ENCODE measurements at places on chromosomes 7 and 10.

DNA sequence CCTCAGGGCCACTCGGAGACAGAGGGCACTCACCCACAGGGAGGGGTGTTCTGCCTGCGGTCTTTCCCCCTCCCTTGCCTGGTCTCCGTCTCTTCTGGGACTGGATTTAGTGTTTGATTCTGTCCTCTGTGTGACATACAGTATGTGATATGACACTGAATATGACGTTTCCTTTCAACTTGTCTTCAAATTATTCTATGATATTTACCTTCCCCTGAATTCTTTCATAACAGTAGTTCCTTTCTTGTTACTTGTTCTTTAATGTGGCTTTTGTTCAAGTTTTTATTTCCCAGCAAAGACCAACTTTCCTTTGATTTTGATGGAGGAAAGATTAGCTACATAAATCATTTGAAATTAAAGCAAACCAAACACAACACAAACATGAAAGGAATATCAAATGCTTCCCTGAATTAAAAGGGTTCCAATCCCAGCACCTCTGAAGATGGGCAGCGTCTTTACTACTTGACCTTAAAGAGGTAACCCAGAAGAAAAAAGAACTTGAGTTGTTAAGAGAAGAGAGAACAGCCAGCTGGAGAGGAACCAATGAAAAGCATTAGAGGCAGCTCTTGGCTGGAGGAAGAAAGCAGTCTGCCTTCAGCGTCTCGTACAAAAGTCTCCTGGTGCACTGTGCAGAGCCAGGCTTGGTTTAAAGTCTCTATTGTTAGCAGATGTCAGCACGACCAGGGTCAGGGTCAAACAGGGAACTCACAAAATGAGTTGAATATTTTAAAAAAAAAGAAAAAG, 18.3 kb upstream of the RHEB start:
- no peak for DNase-seq

- DNase-seq = no peak
Measured at GRCh38 chr10:89887406-89887805, 186.0 kb downstream of the KIF20B start.

DNA sequence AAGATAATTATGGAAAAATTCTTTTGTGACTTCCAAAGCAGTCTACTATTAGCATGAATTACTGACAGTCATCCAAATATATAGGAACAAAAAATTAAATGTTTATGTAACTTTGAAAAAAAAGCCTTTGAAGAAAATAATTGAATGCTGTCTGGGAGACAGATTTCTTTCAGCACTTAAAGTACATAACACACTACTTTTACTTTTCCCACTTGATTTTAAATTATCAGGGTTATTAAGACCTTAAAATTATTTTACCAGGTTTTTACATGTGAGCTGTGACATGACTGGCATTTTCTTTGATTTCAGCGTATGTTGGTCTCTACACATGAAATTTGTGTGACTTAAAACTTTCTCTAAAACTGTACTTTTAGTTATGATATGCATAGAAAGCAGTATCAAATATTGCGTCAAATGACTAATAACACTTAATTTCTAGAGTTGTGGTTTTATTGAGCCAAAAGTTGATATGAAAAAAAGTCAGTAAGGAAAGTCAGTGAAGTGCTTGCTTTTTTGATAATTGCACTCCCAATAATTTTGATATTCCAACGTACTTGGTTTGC, 3.1 kb downstream of the PTEN start:
- DNase-seq = no peak

DNA sequence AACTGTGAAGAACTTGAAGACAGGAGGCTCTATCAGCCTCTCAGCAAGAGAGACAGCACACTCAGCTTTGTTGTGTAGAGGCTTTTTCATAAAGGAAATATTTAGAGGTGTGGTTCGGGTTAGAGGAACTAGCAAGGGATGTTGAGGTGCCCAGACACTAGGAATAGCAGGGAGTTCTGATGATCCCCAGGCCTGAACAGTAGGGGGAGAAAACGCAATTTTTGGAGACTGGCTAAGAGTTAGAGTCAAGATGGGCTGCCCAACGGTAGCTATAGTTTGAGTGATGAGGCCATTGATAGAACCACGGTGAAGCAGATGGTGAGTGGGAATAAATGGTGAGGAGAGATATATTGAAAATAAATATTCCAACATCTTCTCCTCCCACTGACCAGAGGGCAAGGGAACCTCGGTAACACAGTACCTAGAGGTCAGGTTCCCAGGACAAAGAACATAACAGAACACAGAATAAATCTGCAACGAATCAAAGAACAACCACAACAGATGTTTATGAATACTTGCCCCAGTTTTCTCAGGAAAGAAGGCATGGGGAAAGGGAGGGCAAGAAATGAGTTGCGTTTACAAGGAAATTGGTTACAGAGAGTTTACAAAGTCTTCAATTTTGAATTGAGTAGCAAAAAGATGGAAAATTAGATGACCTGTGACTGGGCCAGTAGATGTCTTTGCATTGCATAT, 24.2 kb upstream of the BPGM start:
- DNase-seq = no peak

DNA sequence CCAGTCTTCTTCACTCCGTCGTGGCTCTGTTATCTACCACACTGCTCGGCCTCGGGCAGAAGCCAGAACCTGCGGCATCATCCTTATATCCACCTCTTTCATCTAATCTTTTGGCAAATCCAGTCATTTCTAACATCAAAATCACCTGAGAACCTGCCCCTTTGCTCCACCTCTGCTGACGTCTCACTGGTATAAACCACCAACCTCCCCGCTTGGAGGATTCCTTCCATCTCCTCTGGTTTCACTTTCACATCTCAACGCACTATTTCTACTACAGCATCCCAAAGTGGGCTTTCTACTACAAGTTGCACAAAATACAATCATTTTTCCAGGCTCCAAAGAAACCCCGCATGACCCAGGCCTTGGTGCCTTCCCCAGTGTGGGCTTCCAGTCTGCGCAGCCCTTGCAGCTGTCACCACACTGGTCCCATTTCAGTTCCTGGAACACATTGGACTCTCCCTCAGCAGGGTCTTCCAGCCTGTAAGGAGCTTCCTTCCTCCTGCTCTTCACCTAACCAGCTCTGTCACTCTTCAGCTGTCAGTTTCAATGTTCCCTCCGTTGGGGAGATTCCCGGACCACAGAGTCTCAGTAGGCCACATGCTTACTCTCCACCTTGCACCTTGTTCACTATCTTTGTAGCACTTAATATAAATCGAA, 85.0 kb downstream of the PRKCQ start:
- DNase-seq = no peak

- no peak for DNase-seq
Measured at GRCh38 chr10:61763778-61764177, 101.0 kb downstream of the CABCOCO1 start.

- DNase-seq = no peak
Measured at GRCh38 chr7:498678-499641, 20.7 kb downstream of the PDGFA start.

- DNase-seq = no peak
Measured at GRCh38 chr7:49639808-49640207, 133.6 kb upstream of the VWC2 start.

- no peak for DNase-seq
Measured at GRCh38 chr7:115707258-115708012, 323.1 kb downstream of the TFEC start.

- no peak for DNase-seq
Measured at GRCh38 chr10:59173414-59173813, 3.0 kb upstream of the PHYHIPL start.

DNA sequence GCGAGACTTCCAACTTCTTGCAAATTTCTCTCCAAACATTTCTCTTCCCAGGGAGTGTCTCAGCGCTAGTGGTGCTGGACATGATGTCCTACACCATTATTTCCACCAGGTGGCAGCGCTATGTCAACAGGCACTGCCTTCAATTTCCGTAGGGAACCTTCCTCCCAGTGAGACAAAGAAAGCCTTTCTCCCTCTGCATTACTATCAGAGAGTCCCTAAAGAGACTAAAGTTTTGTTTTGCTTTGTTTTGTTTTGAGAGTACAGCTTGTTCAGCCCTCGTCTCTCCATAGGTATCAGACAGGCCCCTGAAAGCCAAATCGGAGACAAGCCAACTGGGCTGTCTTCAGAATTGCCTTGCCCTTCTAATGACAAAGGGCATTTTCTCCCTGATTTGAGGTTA, 44.2 kb upstream of the GGCT start:
- DNase-seq = no peak

- no peak for DNase-seq
Measured at GRCh38 chr10:10677479-10677878, 340.2 kb upstream of the CELF2 start.
